Progenitor cell of endocrine pancreas (in vitro differentiated cells): ENCODE measurements at places on chromosomes 3 and 15.

DNA sequence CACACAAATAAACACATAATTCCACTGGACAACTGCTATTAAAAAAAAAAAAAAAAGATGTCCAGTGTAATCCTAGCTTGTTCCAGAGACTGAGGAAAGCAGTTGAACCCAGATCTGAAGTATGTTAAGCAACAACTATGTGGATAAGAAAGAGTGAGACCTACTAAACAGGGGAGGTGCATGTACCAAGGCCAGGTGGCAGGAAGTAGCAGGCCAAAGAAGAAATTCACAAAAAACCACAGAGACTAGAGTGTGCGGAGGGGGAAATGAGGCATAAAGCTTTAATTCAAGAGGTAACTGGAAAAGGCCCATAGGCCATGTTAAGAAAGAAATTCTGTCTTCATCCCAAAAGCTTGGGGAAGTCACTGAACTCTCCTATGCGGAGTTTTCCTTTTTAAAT lies 490.0 kb downstream of the NAALADL2 start:
- no peak for DNase-seq

DNA sequence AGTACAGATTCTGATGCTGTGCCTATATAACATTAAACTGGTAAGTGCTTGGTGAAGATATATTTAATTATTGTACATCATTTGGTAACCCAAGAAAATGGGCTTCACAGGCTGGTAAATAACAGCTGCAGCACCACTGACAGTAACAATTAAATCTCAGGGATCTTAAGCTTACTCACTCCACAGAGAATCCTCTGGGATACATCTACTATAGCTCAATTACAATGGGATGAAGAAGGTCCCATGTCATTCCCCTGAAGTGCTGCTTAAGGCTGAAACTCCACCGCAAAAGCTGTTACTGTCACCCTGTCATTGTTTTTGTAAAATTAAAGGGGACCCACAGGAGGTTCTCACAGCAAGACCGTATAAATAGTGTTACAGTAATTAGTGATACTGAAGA lies 153.0 kb downstream of the IMPG2 start:
- DNase-seq: no peak

- no peak for DNase-seq
These were observed 66.9 kb downstream of the PPM1L start for GRCh38 chr3:160822936-160823335.

GRCh38 chr15:99763827-99764226 lies 30.6 kb upstream of the LYSMD4 start:
- DNase-seq: no peak

GRCh38 chr3:5390221-5390620 lies 202.7 kb downstream of the EDEM1 start:
- DNase-seq: no peak

GRCh38 chr3:34107669-34108068 lies 309.2 kb downstream of the PDCD6IP start:
- DNase-seq: no peak

GRCh38 chr3:31606453-31606852 lies 73.7 kb downstream of the STT3B start:
- no peak for DNase-seq

- DNase-seq: no peak
These were observed 84.2 kb upstream of the TBL1XR1 start for GRCh38 chr3:177281292-177282118.
